ENCODE measurements at places on chromosomes 3 and 15. TPM values are rescaled to one million over a fixed set of nuclear protein-coding genes. Genes with fewer than 3 reads are reported as not detected.

The ACKR4 gene
- not detected for total RNA-seq

The TRH gene
- total RNA-seq: not detected

The ZNF502 gene
- 5.8 TPM for total RNA-seq

The NEK10 gene
- total RNA-seq: 0.72 TPM

The RAP2B gene
- total RNA-seq: 34.1 TPM

The DNAH1 gene
- 0.85 TPM for total RNA-seq

The ANKRD34C gene
- not detected for total RNA-seq

The MCF2L2 gene
- not detected for total RNA-seq

The EPHA6 gene
- not detected for total RNA-seq

The IGSF10 gene
- under 0.01 TPM for total RNA-seq

The ST8SIA2 gene
- not detected for total RNA-seq

The XIRP1 gene
- total RNA-seq: not detected

The VPS8 gene
- 45.2 TPM for total RNA-seq

The SOX14 gene
- not detected for total RNA-seq

Measured in tracheal epithelial cell (primary cell).